Fibroblast of villous mesenchyme (primary cell): ENCODE measurements at places on chromosomes 1 and 21. TPM values are rescaled to one million over a fixed set of nuclear protein-coding genes. Genes with fewer than 3 reads are reported as not detected.

The CFAP141 gene
- not detected in 2 replicates for total RNA-seq

The FCRL4 gene
- total RNA-seq, result not detected in 2 replicates

The TSPAN2 gene
- total RNA-seq, result under 0.01 and 0.97 TPM in 2 replicates

The FCGR2B gene
- total RNA-seq, result not detected in 2 replicates

The IFNAR1 gene
- total RNA-seq, result 12.9 and 19.0 TPM in 2 replicates

The BRDT gene
- under 0.01 and 0.97 TPM in 2 replicates for total RNA-seq

The LAPTM5 gene
- total RNA-seq, result not detected in 2 replicates

The CELA3B gene
- not detected in 2 replicates for total RNA-seq

The LCE2B gene
- total RNA-seq, result not detected in 2 replicates

The LCK gene
- 0.43 TPM in 1 of 2 replicates, not detected in the other for total RNA-seq

The S100A7 gene
- not detected in 2 replicates for total RNA-seq

The GJB5 gene
- total RNA-seq, result not detected in 2 replicates

The NTMT2 gene
- total RNA-seq, result not detected in 2 replicates

The CCDC28B gene
- 22.5 and 30.3 TPM in 2 replicates for total RNA-seq

The TMEM79 gene
- total RNA-seq, result 0.86 and 1.3 TPM in 2 replicates

The PPP1R8 gene
- total RNA-seq, result 26.7 and 46.6 TPM in 2 replicates

The APOBEC4 gene
- not detected in 2 replicates for total RNA-seq

The ZP4 gene
- total RNA-seq, result under 0.01 TPM in 1 of 2 replicates, not detected in the other

The ACTA1 gene
- not detected in 2 replicates for total RNA-seq

The NID1 gene
- total RNA-seq, result 204 and 211 TPM in 2 replicates

The PTPN14 gene
- 77.3 and 104 TPM in 2 replicates for total RNA-seq

The GUCA2B gene
- not detected in 2 replicates for total RNA-seq

The OR10J1 gene
- not detected in 2 replicates for total RNA-seq

The FAM78B gene
- total RNA-seq, result not detected in 2 replicates

The GPR89A gene
- 29.0 and 38.4 TPM in 2 replicates for total RNA-seq

The DMRTA2 gene
- 0.32 and 1.3 TPM in 2 replicates for total RNA-seq

The IFNLR1 gene
- under 0.01 TPM in 1 of 2 replicates, not detected in the other for total RNA-seq

The UBE2U gene
- not detected in 2 replicates for total RNA-seq

The BTG2 gene
- 6.4 and 13.8 TPM in 2 replicates for total RNA-seq

The DIO1 gene
- total RNA-seq, result not detected in 2 replicates

The RGS4 gene
- 63.9 and 78.0 TPM in 2 replicates for total RNA-seq

The OR2L13 gene
- not detected in 2 replicates for total RNA-seq

The KRTAP21-2 gene
- total RNA-seq, result not detected in 2 replicates

The ZMYND12 gene
- total RNA-seq, result 0.32 and 0.86 TPM in 2 replicates

The VWA5B1 gene
- total RNA-seq, result not detected in 2 replicates

The GRHL3 gene
- total RNA-seq, result not detected in 2 replicates

The SWT1 gene
- total RNA-seq, result 3.9 and 5.2 TPM in 2 replicates

The GJC2 gene
- total RNA-seq, result 2.6 and 3.9 TPM in 2 replicates

The HORMAD1 gene
- 0.43 and 1.3 TPM in 2 replicates for total RNA-seq

The TRIM67 gene
- not detected in 2 replicates for total RNA-seq

The NLRP3 gene
- total RNA-seq, result 0.43 and 0.97 TPM in 2 replicates

The CTBS gene
- 11.6 and 12.1 TPM in 2 replicates for total RNA-seq

The OPTC gene
- total RNA-seq, result not detected in 2 replicates

The LPAR3 gene
- 1.9 and 2.6 TPM in 2 replicates for total RNA-seq
